ENCODE measurements at places on chromosomes 16 and 17. TPM values are rescaled to one million over a fixed set of nuclear protein-coding genes. Genes with fewer than 3 reads are reported as not detected.

- no peak for DNase-seq
- no peaks in the 10 kb centered on the region for H3K36me3 ChIP-seq
- no peaks in the 10 kb centered on the region for H3K27me3 ChIP-seq
- H3K27ac ChIP-seq = no peak overlapping the region
- no peak overlapping the region for H3K4me3 ChIP-seq
Observed at GRCh38 chr17:13351046-13351445, 250.7 kb downstream of the HS3ST3A1 start.

GRCh38 chr16:88702371-88703210 lies 3.6 kb downstream of the RNF166 start:
- no peaks in the 10 kb centered on the region for H3K27me3 ChIP-seq
- H3K36me3 ChIP-seq = no peaks in the 10 kb centered on the region
- H3K4me3 ChIP-seq = peak overlapping the region; percentile 71
- peaks cover 69% of the 10 kb centered on the region for H3K4me1 ChIP-seq
- peak overlapping the region; percentile 84 for H3K27ac ChIP-seq

- H3K27ac ChIP-seq = no peak overlapping the region
- no peaks in the 10 kb centered on the region for H3K4me1 ChIP-seq
- H3K36me3 ChIP-seq = no peaks in the 10 kb centered on the region
Observed at GRCh38 chr17:14926526-14927122, 338.5 kb downstream of the PMP22 start.

ABCA8 gene
- not detected for total RNA-seq

CASKIN2 gene
- total RNA-seq = 0.37 TPM

DNA sequence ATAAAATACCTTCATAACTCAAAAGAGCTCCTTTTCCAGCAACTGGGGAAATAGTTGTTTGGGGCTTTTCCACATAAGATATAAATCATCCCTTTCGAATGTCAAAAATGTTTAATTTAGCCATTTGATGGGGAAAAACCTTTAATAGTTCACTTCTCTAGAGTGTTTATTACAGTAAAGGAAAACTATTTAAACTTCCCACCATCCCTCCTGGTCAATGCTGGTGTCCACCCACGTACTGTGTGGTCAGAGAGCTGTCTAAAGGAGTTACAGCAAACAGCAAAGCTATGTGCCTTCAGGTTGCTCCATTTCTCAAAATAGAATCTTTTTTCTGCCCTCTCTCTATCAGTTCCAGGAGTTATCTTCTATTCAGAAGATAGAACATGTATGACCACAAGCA lies 33.5 kb downstream of the KANSL1 start:
- H3K4me1 ChIP-seq = peaks cover 50% of the 10 kb centered on the region
- no peak for DNase-seq
- H3K36me3 ChIP-seq = peaks cover 7% of the 10 kb centered on the region
- H3K4me3 ChIP-seq = no peak overlapping the region
